ENCODE measurements at places on chromosomes 2 and 18.
A peak's percentile ranks its signal among the peaks of the same experiment; 100 is the strongest.

GRCh38 chr2:170736628-170737027 is 21.5 kb downstream of the SP5 start:
- no peaks in the 10 kb centered on the region for H3K36me3 ChIP-seq
- H3K4me1 ChIP-seq = no peaks in the 10 kb centered on the region
- H3K27ac ChIP-seq = no peak overlapping the region
- H3K27me3 ChIP-seq = no peaks in the 10 kb centered on the region

GRCh38 chr2:197285361-197285760 is 25.2 kb downstream of the ANKRD44 start:
- H3K36me3 ChIP-seq = no peaks in the 10 kb centered on the region
- DNase-seq = no peak
- H3K4me3 ChIP-seq = no peak overlapping the region
- H3K27ac ChIP-seq = no peak overlapping the region
- H3K4me1 ChIP-seq = no peaks in the 10 kb centered on the region

DNA sequence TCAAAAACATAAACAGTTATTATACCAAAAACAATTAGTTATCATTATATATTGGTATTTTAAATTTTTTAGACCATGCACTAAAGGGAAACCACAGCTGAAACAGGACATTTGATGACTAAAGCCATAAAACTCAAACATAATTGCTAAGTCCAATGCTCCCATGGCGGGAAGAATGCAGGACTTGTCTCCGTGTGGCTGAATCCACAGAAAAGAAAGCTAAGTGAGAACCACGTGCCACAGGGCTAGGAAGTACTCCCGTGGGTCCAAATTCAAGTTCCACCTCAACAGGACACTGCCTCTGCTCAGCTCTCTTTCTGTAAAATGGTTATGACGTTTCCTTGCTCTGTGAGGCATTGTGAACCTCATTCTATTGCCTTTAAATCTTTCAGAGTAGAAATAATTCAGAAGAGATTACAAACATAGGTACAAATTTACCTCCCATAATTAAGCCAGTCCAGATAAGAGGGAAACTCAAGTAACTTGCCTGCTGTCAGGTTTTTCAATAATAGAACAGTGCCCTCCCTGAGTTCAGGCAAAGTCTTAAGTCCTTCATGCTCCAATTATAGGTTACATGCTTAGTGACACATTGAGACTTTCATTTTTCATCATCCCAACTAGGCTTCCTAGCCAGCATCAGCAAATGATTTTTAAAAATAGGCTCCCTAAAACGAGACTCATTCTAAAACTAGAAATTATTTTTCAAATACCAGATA is 36.7 kb downstream of the FTCDNL1 start:
- no peak overlapping the region for H3K4me3 ChIP-seq
- no peak overlapping the region for H3K27ac ChIP-seq
- no peak for DNase-seq
- no peaks in the 10 kb centered on the region for H3K36me3 ChIP-seq
- no peaks in the 10 kb centered on the region for H3K27me3 ChIP-seq
- H3K4me1 ChIP-seq = no peaks in the 10 kb centered on the region

DNA sequence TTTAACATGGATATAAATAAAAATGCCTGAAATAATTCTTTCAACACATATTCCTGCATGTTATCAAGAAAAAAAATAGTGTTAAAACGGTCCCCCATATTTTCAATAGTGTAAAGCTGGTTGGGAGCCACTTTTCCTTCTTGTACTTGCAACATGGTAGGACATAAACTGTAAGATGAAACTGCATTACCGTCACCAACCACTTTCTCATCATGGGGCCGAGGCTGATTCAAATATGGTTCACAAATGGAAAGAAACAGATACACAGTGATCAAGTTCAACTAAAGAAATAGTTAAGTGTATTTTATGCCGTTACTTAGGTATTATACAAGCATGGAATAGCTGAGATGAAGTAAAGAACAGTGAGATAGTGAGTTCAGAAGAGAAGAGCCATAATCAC is 360.7 kb downstream of the ZEB2 start:
- no peaks in the 10 kb centered on the region for H3K27me3 ChIP-seq
- no peak overlapping the region for H3K4me3 ChIP-seq
- H3K27ac ChIP-seq = no peak overlapping the region
- H3K4me1 ChIP-seq = no peaks in the 10 kb centered on the region
- DNase-seq = no peak

- peaks cover 99% of the 10 kb centered on the region for H3K27me3 ChIP-seq
- no peak within 1 kb of the TSS for H3K27ac ChIP-seq
- no peaks in the 10 kb centered on the region for H3K4me1 ChIP-seq
- no peak within 1 kb of the TSS for H3K4me3 ChIP-seq
- peak; percentile 84 for DNase-seq
Observed at GRCh38 chr2:176106581-176107539, at the start of gene HOXD11. TSS of gene HOXD11 (plus strand) at chr2:176107280. CDS start at chr2:176107356, 76 bp downstream.

DNA sequence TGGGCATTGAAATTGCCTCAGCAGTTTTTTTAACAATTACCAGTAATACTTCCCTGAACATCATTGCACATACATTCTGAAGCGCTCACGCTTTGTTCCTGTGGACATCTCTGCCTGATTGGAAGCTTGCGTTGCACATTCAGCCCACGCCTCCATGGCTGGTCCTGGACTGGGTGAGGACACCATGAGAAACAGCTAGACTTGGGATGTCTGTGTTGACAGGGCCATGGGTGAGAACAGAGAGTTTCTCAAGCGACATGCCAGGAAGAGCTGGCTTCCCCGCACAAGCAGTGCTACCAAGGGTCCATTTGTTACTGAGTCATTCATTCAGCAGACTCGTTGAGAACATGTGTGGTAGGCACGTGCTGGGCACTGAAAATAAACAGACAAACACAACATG is 166.3 kb downstream of the GBX2 start:
- H3K4me1 ChIP-seq = no peaks in the 10 kb centered on the region
- H3K27me3 ChIP-seq = no peaks in the 10 kb centered on the region
- DNase-seq = no peak
- no peaks in the 10 kb centered on the region for H3K36me3 ChIP-seq

DNA sequence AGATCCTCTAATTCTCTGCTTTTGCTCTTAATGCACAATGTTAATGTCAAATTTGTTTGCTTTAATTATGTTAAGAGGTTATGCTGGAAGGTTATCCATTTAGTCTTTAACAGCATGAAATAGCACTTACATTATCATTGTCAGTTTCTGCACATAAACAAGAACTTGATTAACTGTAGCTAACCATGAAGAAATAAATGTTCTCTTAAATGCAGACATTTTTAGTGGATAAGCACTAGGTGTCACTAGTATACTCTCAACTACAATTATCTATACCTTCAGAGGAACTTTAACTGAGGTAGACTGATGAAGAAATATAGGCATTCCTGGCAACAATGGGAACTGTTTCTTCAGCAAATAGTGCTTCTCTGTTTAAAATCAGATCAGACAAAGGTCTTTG is 178.8 kb upstream of the CHST9 start:
- DNase-seq = no peak
- H3K4me1 ChIP-seq = no peaks in the 10 kb centered on the region
- H3K4me3 ChIP-seq = no peak overlapping the region
- H3K36me3 ChIP-seq = no peaks in the 10 kb centered on the region
- no peaks in the 10 kb centered on the region for H3K27me3 ChIP-seq

DNA sequence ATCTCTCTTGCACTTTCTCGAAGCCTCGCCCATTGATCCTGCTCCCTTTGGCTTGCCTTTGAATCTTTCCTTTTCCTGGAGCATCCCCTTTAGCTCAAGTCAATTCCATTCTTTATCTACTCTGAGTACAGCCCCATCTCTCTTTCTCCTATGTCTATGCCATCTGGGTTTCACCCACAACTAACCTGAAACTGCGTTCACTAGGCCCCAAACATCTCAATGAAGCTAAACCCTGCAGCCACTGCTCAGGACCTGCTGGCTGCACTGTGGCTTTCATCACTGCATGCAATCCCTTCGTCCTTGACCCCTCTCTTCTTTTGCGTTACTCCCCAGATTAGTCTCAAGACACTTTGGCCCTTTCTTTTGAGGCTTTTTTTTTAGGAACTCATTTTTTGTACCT is 81.6 kb upstream of the CYRIA start:
- H3K27ac ChIP-seq = no peak overlapping the region
- H3K27me3 ChIP-seq = peaks cover 14% of the 10 kb centered on the region
- H3K36me3 ChIP-seq = no peaks in the 10 kb centered on the region
- H3K4me3 ChIP-seq = no peak overlapping the region
- no peak for DNase-seq

- no peaks in the 10 kb centered on the region for H3K36me3 ChIP-seq
- H3K27me3 ChIP-seq = peaks cover 14% of the 10 kb centered on the region
- no peak overlapping the region for H3K4me3 ChIP-seq
- DNase-seq = no peak
Observed at GRCh38 chr18:58638441-58638840, 9.6 kb upstream of the ALPK2 start.

GRCh38 chr18:13872932-13873331 is 42.4 kb downstream of the MC2R start:
- peak; percentile 63 for DNase-seq
- peaks cover 32% of the 10 kb centered on the region for H3K27me3 ChIP-seq
- H3K36me3 ChIP-seq = no peaks in the 10 kb centered on the region
- H3K4me3 ChIP-seq = no peak overlapping the region
- peaks cover 5% of the 10 kb centered on the region for H3K4me1 ChIP-seq

GRCh38 chr2:23069923-23070322 is 315.1 kb upstream of the KLHL29 start:
- no peak overlapping the region for H3K27ac ChIP-seq
- no peaks in the 10 kb centered on the region for H3K4me1 ChIP-seq
- no peak overlapping the region for H3K4me3 ChIP-seq
- peaks cover 4% of the 10 kb centered on the region for H3K27me3 ChIP-seq
- no peaks in the 10 kb centered on the region for H3K36me3 ChIP-seq

DNA sequence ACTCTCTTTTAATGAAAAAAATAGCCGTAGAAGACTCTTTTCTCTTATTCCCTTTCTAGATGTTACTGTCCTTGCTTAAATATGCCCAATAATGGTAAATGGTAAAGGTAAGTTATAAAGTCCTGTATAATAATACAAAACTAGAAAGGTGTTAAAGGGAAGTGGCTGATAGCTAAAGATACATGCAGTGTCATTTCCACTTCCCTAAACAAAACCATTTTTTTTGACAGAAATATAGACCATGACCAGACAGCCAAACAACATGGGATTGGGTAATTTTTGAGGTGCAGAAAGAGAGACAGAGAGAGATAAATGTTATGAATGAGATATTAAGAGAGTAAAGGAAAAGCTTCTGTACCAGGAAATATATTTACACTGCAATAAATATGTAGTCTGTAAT is 731.7 kb upstream of the REG3G start:
- no peaks in the 10 kb centered on the region for H3K4me1 ChIP-seq
- H3K27ac ChIP-seq = no peak overlapping the region
- no peaks in the 10 kb centered on the region for H3K36me3 ChIP-seq
- no peak for DNase-seq
- H3K4me3 ChIP-seq = no peak overlapping the region

- no peak overlapping the region for H3K27ac ChIP-seq
- H3K36me3 ChIP-seq = no peaks in the 10 kb centered on the region
- H3K4me3 ChIP-seq = no peak overlapping the region
- no peaks in the 10 kb centered on the region for H3K4me1 ChIP-seq
- peaks cover 27% of the 10 kb centered on the region for H3K27me3 ChIP-seq
Observed at GRCh38 chr2:41782306-41783158, 265.3 kb upstream of the PKDCC start.

GRCh38 chr2:26245810-26246209 is 1.1 kb downstream of the HADHB start:
- no peaks in the 10 kb centered on the region for H3K36me3 ChIP-seq
- H3K4me1 ChIP-seq = no peaks in the 10 kb centered on the region
- no peak for DNase-seq
- H3K27me3 ChIP-seq = no peaks in the 10 kb centered on the region
- no peak overlapping the region for H3K27ac ChIP-seq

GRCh38 chr2:168165985-168166901 is 81.2 kb downstream of the STK39 start:
- no peak for DNase-seq
- no peak overlapping the region for H3K4me3 ChIP-seq
- no peaks in the 10 kb centered on the region for H3K27me3 ChIP-seq
- peaks cover 7% of the 10 kb centered on the region for H3K36me3 ChIP-seq
- peaks cover 5% of the 10 kb centered on the region for H3K4me1 ChIP-seq

GRCh38 chr2:41896186-41896846 is 151.5 kb upstream of the PKDCC start:
- H3K27me3 ChIP-seq = no peaks in the 10 kb centered on the region
- no peak for DNase-seq
- no peak overlapping the region for H3K27ac ChIP-seq

DNA sequence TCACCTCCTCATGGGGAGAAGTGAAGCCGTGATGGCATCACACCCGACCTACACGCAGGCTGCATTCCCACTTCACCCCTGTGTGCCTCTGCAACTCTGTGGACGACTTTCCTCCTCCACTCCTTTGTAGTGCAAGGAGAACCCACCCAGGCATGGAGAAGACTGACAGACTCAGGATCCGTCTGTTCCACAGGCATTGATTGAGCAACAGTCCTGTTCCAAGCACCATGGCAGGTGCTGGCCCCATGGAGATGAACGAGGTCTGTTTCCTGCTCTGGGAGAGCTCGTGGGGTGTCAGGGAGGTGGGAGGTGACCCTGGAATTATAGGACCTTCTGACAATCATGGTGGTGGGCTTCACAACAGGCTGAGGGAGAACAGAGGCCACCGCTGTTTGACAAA is 284.7 kb upstream of the HDAC4 start:
- H3K36me3 ChIP-seq = no peaks in the 10 kb centered on the region
- no peaks in the 10 kb centered on the region for H3K4me1 ChIP-seq
- H3K27me3 ChIP-seq = peaks cover 4% of the 10 kb centered on the region
- no peak for DNase-seq
- H3K27ac ChIP-seq = no peak overlapping the region

DNA sequence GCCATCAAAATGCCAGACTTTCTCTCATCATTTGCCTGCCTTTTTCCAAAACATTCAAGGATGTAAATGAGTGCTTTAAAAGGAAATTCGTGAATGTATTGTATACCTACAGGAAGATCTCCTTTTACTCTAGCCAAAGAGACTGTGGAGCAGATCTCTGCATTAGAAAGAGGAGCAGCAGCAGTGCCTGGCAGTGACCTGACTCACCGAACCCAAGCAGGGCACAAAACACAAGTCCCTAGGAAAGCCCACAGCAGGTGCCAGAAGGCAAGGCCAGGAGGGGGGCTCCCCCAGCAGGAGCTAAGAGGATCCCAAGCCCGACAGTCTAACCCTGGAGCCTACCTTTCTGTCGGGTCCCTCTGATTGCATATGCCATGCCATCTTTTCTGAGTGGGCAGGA is 47.9 kb downstream of the L3MBTL4 start:
- H3K27me3 ChIP-seq = no peaks in the 10 kb centered on the region
- H3K36me3 ChIP-seq = no peaks in the 10 kb centered on the region
- H3K4me3 ChIP-seq = no peak overlapping the region
- H3K4me1 ChIP-seq = peaks cover 25% of the 10 kb centered on the region
- H3K27ac ChIP-seq = no peak overlapping the region

- H3K27me3 ChIP-seq = no peaks in the 10 kb centered on the region
- H3K4me3 ChIP-seq = no peak overlapping the region
- H3K36me3 ChIP-seq = no peaks in the 10 kb centered on the region
- H3K4me1 ChIP-seq = peaks cover 2% of the 10 kb centered on the region
- no peak overlapping the region for H3K27ac ChIP-seq
Observed at GRCh38 chr2:102114851-102115497, 27.6 kb upstream of the IL1R1 start.

GRCh38 chr2:33425161-33425560 is 51.3 kb upstream of the RASGRP3 start:
- H3K27ac ChIP-seq = no peak overlapping the region
- H3K4me3 ChIP-seq = no peak overlapping the region
- peaks cover 7% of the 10 kb centered on the region for H3K27me3 ChIP-seq
- H3K36me3 ChIP-seq = no peaks in the 10 kb centered on the region
- no peak for DNase-seq
- H3K4me1 ChIP-seq = peaks cover under 1% of the 10 kb centered on the region

Data from endodermal cell (in vitro differentiated cells).